ENCODE measurements at places on chromosomes 11 and 22.

DNA sequence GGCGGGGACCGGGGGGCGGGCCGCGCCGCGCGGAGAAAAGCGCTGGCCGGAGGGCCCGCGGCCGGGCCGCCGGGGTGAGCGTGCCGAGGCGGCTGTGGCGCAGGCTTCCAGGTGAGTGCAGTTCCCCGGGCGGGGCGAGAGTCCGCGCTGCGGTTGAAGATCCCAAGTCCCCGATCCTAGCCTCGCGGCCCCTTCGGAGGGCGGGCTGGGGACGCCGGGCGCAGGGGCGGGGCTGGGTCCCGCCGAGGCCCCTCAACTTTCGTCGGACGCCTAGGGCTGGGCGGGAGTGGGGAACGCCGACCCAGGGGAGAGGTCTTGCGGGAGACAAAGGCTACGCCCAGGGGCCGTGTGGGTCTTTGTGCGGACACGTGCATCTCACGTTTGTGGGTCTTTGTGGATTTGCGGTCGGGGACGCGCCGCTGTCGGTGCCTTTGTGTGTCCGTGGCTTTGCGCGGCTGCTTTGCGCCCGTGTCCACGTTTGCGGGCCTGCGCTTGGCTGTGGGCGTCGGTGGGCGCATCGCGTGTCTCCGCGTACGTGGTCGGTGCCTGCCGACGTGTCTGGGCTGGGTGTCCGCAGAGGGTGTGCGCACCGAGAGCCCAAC is at the start of gene TSKU:
TSS of gene TSKU (plus strand) at position 63 of the 602 bp plus-strand sequence. CDS start 12,261 bp downstream, outside the sequence.
- DNase-seq = no peak

GRCh38 chr11:21704539-21704938 is 488.3 kb upstream of the ANO5 start:
- no peak for DNase-seq

- no peak for DNase-seq
These were observed 331.1 kb upstream of the B3GAT1 start for GRCh38 chr11:134742956-134743819.

DNA sequence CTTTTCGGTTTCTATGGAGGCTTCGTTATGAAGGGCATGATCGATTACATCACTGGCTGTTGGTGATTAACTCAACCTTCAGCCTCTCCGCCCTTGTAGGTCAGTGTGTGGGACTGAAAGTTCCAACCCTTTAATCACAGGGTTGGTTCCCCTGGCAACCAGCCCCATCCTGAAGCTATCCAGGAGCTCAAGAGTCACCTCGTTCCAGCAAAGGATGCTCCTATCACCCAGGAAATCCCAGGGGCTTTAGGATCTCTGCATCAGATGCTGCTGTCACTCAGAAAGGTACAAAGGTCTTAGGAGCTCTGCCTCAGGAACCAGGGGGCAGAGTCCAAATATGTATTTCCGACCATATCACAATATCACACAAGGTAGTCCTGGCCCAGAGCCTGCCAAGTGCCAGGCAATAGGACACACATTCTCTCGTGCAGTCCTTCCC is 123.5 kb upstream of the PARVA start:
- no peak for DNase-seq

DNA sequence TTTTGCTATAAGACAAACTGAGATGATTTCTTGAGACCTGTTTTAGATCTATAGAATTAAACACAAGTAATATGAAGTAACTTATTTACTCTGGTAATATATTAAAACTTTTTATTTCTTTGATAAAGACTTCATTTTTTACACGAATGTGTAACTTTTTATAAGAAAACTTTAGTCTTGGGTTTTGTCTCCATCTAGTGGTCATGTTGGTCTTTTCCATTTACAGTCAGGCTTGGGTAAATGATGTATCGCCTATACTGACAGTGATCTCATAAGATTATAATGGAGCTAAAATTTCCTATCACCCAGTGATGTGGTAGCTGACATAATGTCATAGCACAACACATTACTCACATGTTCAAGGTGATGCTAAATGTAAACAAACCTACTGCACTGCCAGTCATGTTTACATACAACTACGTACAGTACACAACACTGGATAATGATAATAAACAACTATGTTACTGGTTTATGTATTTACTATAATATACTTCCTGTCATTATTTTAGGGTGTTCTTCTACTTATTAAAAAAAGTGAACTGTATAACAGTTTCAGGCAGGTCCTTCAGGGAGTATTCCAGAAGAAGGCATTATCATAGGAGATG is 7.5 kb upstream of the C11orf97 start:
- no peak for DNase-seq

DNA sequence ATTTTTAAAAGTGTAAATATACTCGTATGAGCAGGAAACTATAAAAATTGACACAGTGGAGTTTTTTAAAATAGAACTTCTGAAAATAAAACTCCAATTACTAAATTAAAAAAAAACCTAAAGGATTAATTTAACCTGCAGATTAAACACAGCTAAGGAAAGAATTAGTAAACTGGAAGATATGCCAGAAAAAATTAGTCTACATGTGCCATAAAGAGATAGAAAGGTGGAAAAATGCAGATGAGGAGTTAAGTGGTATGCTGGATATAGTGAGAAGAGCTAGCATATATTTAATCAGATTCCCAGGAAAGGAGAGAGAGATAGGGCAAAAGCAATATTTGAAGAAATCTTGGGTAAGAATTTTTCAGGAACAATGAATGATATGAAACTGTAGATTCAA is 315.8 kb upstream of the CADM1 start:
- no peak for DNase-seq

DNA sequence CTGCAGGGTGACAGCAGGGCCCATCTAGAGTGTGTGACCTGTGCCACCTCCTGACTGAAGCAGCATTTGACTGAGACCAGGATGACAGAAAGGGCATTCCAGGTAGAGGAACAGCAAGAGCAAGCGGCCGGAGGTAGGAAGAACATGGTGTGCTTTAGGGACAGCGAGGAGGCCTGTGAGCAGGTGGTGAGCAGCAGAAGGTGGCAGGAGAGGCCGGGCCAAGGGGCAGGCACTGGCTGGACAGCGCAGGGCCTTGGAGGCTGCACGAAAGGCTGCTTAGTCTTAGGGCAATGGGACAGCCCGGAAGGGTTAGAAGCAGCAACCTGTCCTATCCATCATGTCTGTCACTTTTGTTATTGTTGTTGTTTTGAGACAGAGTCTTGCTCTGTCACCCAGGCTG is 17.6 kb upstream of the LRRC32 start:
- DNase-seq = no peak

DNA sequence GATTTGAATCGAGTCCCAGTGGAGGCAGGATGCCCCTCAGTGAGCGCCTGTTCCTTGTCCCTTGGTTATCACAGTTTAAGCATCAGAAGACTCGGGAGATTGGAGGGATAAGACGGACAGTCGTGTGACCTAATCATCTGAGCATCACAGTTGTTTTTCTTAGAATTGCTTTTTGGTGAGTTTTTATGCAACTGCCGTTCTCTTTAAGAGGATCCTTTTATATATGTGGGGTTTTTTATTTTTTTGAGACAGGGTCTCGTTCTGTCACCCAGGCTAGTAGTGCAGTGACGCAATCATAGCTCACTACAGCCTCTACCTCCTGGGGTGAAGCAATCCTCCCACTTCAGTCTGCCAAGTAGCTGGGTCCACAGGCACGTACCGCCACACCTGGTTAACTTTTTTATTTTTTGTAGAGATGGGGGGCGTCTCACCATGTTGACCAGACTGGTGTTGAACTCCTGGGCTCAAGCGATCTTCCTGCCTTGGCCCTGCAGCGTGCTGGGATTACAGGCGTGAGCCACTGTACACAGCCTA is 16.5 kb downstream of the NUP50 start:
- no peak for DNase-seq

- no peak for DNase-seq
These were observed 86.3 kb downstream of the FCHSD2 start for GRCh38 chr11:73055655-73056354.

DNA sequence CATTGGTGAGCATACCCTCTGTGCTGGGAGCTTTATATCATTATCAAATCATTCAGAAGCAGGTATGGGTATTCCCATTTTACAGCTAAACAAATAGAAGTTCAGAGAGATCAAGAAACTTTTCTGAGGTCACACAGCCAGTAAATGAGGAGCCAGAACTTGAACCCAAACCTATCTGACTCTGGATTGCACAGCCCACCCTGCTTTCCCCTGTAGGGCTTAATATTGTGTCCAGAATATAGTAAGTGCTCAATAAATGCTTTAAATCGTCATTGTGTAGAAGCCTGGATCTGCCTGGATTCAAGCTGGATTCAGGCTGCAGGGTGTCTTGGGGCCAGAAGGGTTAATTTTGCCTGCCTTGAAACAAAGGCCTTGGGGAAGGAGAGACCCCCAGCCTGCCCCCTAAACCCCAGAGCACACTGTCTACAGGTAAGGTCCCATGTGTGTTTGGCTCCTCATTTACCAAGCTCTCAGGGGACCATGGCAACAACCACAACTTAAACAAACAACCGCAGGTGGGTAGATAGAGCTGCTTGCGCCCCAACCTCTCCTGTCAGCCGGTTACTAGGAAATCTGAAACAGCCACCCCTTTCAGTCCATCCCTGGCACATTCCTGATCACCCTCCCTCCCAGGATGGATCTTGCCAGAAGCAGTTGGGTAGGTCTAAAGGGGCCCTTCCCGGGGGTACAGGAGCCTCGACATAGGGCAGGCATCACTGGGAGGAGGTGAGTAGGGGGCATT is 3.0 kb upstream of the SEC14L3 start:
- no peak for DNase-seq

GRCh38 chr22:32444068-32444467 is 20.2 kb downstream of the BPIFC start:
- no peak for DNase-seq

DNA sequence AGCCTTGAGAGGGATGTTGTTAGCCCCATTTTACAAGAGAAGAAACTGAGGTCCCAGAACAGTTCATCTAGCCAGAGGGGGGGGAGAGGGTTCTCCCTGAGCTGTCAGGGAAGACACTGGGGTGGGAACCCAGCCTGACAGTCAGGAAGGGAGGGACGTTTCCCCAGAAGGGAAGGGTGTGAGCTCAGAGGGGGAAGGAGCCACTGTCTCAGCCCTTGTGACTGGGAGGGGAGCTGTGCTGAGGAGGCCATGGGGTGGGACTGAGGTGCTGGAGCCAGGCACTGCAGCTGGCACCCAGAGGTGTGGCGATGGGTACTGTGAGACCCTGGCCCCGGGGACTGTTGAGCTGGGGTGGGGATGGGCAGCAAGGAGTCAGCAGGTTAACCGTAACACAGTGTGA is 35.7 kb downstream of the DAGLA start:
- no peak for DNase-seq

DNA sequence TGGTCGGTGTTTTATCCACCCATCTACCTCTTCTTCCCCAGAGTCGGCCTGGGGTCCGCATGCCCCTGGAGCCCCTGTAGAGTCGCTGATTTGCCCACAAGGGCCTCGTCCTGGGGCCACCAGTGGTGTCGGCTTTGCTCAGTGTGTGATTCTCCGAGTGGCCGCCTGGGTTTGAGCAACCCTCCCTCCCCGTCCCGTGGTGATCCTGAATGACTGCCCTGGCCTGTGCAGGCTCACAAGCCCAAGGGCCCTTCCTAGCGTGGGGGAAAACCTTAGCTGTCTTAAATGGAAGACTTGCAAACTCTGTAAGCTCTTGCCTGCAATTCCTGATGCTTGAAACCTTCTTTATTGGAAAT is 128.3 kb downstream of the OSBP2 start:
- DNase-seq = no peak

DNA sequence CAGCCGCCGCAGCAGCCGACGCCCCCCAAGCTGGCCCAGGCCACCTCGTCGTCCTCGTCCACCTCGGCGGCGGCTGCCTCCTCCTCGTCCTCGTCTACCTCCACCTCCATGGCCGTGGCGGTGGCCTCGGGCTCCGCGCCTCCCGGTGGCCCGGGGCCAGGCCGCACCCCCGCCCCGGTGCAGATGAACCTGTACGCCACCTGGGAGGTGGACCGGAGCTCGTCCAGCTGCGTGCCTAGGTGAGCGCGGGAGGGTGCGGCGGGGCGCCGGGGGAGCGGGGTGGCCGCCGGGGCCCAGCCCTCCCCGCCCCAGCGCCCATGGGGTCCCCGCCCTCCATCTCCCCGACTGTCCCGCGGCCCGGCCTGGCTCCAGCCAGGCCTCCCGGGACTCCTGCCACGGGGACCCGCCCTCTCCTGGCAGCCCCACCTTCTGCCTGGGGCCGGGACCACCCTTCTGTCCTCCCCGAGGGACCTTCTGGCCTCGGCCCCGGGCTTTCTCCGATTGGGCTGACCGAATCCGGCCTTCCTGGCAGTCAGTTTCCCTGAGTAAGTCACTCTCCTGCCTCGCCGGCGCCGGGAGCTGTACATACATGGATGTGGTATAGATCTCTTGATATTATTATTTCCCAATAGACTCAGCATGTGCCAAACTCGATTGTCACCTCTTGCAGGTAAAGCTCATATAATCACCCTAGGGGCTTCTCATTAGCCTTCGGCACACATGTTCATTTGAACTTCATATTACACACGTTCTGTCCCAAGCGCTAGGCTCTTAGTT is 720 bp downstream of the PACS1 start:
- peak; percentile 32 for DNase-seq

GRCh38 chr11:78784321-78785061 is 209.8 kb upstream of the NARS2 start:
- no peak for DNase-seq

DNA sequence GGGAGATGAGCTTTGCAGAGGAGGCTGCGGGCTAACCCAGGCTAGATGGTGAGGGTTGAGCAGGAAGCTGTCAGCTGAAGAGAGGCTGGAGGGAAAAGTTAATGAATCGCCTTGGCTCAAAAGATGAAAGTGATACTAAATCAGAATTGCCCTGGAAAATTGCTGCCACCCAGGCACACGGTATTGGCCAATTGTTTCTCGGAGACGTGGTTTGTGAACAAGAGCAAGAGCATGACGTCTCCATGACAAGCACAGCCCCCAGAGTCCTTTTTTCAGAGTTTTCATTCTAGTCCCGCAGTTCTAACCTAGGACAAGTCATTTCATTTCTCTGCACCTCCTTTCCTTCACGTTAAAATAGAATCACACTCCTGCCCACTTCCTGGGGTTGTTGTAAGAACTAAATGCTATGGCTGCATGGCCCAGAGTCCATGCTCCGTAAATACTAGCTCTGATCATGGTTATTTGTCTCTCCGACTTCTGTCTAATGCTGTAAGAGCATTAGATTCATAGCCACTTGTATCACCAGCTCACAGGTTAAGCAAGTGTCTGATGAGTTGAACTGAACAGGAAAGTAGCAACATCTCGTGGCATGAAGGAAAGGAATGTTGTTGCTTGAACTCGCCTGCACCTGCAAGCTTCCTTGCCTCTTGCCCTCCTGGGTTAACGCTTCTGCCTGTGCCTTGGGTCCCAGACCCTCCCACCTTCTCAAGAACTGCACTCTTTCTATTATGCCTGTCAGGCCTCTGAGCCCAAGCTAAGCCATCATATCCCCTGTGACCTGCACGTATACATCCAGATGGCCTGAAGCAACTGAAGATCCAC is 33.8 kb upstream of the NUP50 start:
- no peak for DNase-seq

DNA sequence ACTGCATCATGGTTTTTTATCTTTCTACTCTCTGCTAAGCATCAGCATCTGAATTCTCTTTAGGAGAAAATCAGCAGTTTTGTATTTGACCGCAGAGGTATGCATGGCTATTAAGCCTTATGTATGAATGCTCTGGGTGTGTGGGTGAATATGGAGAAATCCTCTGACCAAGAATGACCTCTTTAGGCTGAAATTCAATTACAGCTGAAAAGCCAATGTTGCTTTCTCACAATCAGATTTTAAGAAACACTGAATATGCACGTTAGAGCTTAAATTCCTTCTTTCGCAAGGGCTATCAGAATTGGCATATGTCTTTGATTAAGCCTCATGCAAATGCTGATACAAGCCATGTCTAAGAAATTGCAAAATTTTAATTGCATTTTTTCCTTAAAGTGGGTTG is 43.2 kb downstream of the ARHGAP42 start:
- DNase-seq = no peak
